ENCODE measurements at places on chromosomes 11 and 22. TPM values are rescaled to one million over a fixed set of nuclear protein-coding genes. Genes with fewer than 3 reads are reported as not detected.

Gene PRRG4
- total RNA-seq, result under 0.01 TPM

Gene BARX2
- not detected for total RNA-seq

Gene MMP1
- 0.52 TPM for total RNA-seq

Gene P2RY2
- total RNA-seq, result 1.0 TPM

Gene ADAMTS8
- total RNA-seq, result 5.7 TPM

Gene TRIM3
- total RNA-seq, result 8.4 TPM

Gene LDHA
- total RNA-seq, result 390 TPM

Gene IGSF9B
- total RNA-seq, result 4.7 TPM

Gene ROBO4
- 14.1 TPM for total RNA-seq

Gene SAA2
- total RNA-seq, result not detected

Gene NRGN
- not detected for total RNA-seq

Gene XKR3
- not detected for total RNA-seq

Gene OR4A16
- not detected for total RNA-seq

Gene NXPE2
- 0.52 TPM for total RNA-seq

Gene MEI1
- 3.1 TPM for total RNA-seq

Gene OR2AG2
- not detected for total RNA-seq

Gene OR52B2
- total RNA-seq, result not detected

Gene ADM2
- total RNA-seq, result under 0.01 TPM

Gene CCDC15
- total RNA-seq, result 2.6 TPM

Gene TTLL1
- 8.9 TPM for total RNA-seq

Gene SLC22A25
- total RNA-seq, result not detected

Measured in skeletal muscle tissue (tissue), 5 donors.